Nephron progenitor cell (in vitro differentiated cells): ENCODE measurements at places on chromosomes 1 and 21.

DNA sequence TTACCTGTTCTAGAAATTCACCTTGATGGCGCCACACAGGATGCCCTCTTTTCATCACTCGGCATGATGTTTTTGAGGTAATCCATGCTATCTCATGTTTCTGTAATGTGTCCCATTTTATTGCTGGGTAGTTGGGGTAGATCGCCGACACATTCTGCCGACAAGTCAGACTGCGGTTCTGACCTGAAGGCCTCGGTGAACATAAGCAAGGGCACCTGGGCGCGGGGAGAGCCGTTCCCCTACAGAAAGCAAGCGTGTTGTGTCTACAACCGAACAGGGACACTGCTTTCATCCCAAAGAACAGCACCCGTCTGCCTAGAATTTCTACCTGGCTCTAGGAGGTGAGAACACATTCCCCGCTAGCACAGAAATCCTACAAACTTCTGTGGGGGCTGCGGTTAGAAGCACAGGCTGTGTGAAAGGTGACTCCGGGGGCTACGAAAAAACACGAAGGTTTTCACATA, 149.2 kb downstream of the PPIAL4G start:
- DNase-seq: no peak

DNA sequence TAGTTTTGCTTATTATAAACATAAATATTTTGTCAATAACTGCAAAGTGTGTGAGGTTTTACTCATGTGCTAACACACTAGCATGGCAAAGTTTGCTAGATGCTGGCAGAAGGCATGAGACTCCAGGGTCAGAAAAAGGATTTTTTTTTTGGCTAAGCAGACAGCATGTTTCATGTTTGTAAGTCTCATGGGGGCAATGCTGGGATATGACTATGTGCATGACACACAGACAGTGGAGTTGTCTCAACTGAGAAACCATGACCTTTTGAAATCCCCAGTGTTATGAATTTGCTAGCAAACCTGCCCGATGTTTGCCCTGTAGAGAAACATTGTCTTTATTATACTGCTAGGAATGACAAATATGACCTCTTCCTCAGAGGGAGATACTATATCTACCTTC, 448.2 kb downstream of the BRINP3 start:
- no peak for DNase-seq

DNA sequence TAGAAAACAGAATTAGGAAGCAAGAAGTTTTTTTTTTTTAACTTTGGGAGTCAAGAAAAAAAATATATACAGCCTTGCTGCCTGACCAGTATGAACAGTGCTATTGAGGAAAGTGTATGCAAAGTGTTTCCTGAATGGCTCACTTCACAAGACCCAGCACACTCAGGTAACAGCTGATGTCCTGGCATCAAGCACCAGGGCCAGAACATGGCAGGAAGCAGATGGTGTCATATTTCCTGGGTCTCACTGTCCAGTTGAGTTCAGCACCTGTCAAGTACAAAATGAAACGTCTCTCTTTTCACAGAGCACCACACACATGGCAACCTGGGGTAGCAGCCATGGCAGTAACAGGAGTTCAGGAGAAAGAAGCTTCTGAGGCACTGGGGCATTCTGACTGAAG, 372.3 kb downstream of the TTLL7 start:
- DNase-seq: no peak

DNA sequence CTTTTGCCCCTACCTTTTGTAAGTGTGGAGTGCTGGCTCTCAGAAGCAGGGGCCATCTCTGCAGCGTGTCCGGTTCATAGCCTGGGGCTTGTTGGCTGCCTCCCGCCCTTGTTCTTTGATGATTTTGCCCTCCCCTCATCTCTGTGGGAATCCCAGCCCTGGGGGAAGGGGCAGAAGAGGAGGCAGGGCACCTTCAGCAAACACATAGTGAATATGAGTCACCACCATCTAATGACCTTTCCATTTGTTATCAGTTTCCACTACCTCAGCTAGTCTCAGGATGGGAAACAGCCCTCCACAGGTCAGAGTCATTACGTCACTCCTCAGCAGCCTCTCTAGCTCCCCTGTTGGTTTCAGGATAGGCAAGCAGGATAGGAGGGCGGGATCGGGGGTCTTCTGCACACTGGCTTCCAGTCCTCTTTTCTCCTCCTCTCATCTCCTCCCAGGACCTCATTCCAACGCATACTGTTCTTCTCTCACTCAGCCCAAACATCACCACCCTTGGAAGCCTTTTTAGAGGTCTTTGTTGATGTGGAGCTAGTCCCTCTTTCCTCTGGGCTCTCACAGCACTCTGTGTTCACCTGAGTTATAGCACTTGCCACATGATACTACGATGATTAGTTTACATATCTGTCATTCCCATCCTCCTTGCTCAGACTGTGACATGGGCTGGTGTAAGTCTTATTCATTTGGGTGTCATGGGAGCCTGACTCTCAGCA, 15.8 kb downstream of the GADD45A start:
- DNase-seq: peak; percentile 52

DNA sequence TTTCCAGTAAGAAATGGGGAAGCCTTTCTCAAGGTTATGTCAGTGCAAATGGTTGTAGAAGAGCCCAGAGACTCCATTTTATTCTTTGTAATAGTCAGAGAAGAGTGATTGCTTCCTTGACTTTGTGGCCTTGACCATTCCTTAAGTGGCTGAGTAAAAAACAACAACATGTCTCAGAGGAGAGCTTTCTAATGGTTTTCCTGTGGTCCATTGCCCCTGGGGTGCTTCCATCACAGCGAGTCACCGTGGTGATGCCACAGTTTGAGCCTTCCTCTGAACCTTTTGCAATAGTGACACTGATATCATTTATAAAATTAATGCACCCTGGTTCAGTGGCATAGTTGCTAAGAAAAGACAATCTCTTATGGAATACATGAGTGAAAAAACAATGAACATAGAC, 38.6 kb downstream of the PAPPA2 start:
- DNase-seq: no peak

- DNase-seq: no peak
These were observed 130.2 kb upstream of the CSF3R start for GRCh38 chr1:36612881-36613280.

DNA sequence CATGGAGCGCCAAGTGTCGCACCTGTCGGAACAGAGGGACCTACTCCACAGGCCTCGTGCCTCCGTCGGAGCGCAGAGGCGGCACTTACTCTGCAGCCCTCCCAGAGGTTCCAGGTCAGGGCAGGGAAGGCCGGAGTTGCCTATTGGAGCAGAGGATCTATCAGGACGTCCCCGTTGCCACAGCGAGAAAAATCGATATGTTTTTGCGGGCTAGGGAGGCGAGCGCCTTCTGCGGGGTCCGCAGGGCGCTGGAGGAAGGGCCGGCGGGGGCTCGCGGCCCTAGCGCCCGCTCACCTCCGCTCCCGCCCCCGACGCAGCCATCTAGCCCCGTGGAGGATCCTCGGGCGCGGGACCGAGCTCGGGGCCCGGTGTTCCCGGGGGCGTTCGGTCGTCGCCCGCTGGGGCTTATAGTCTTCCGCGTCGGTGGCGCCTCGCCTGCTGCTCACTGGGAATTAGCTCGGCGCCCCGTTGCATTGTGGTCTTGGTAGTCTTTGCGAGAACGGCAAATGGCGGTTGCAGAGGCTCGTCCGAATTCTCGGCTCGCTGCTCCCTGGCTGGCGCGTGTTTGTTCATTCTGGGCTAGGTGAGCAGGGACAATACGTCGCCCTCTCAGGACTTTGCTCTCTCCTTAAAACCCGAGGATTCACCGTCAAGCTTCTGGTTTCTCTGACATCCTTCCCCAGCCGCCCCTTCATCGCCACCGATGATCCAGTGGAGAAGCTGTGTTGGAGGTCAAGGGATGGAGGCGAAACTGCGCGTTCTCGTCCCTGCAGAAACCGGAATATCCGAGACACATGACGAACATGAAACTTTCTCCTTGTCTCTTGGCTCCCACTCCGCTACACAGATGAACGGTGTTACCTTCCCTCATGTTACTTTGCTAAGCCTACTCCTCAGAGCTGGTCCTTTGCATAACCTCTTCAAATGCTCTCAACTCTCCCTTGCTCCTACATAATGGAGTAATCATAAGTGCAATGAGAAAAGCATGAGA, at the start of gene JTB:
TSS of gene JTB (minus strand) at position 425 of the 991 bp plus-strand sequence. CDS start at position 3, 422 bp downstream.
- DNase-seq: peak; percentile 85

- no peak for DNase-seq
These were observed 138.2 kb downstream of the EDEM3 start for GRCh38 chr1:184616504-184616903.

- DNase-seq: no peak
These were observed 283.1 kb downstream of the PLPP3 start for GRCh38 chr1:56295949-56296929.

DNA sequence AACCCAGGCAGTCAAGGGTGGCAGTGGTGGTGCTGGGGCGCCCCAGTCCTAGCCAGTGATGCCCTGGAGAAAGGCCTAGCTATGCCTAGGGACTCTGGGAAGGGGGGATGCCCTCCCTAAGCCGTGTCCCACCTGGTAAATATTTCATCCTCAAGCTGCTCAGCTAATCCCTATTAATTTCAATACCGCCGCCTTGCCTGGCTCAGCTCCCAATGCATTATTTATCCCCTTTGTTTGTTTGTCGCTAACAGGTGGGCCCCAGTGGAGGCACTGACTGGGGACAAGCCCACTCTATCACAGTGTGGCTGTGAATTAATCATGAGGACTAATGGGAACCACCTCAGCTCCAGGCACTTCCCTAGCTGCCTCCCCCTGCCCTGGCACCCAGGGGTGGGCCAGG, 22.5 kb downstream of the DMAP1 start:
- DNase-seq: no peak

GRCh38 chr1:235327559-235328270, at the start of gene ARID4B:
TSS of gene ARID4B (minus strand) at chr1:235328179. CDS start at chr1:235326919, 1,260 bp downstream.
- peak; percentile 79 for DNase-seq

GRCh38 chr1:211259638-211260126, 516 bp downstream of the RCOR3 start:
- DNase-seq: no peak

GRCh38 chr1:207151920-207152319, 47.9 kb downstream of the C4BPA start:
- no peak for DNase-seq

DNA sequence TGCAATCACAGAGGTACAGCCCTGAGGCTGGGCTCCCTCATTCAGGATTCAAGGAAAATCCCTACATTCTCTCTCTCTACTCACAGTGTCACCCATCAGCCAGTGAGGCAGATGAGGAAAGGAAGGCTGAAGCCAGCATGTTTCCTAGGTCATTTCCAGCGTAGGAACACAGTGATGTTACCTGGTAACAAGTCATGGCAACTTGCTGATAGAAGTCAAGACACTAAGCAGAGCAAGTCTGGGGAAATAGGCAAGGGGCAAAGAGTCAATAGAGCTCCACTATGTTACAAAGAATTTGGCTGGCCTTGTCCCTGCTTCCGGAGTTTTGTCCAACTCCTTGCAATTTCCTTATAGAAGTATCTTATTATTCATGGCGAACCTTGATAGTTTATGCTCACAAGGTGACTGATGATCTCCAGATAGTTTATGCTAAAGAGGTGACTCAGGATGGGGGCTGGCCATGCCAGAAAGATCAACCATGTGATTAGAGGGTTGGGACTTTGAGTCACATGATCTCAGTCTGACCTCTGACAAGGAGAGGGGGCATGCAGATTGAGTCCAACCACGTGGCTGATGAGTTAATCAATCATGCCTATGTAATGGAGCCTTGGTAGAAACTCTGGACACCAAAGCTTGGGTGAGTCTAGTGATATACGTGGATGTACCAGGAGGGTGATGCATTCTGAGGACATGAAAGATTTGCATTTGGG, 51.1 kb downstream of the SUSD4 start:
- DNase-seq: no peak

GRCh38 chr1:5579966-5580365, 412.3 kb downstream of the NPHP4 start:
- no peak for DNase-seq

GRCh38 chr1:54144366-54144765, 8.4 kb downstream of the CDCP2 start:
- no peak for DNase-seq

DNA sequence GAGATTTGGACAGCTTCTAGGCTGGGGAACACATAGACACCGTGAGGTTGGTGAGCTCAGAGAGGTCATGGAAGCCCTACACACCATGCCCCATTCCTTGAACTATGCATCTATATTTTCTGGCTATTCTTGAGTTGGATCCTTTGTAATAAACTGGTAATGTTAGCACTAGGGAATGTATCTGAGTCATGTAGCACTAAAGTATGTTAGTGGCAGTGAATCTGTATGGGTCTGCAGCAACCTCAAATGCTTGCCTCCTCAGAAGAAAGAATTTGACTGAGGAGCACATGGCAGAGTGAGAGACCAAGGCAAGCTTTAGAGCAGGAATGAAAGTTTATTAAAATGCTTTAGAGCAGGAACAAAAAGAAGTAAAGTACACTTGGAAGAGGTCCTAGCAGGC, 43.7 kb upstream of the LRRC7 start:
- DNase-seq: no peak

DNA sequence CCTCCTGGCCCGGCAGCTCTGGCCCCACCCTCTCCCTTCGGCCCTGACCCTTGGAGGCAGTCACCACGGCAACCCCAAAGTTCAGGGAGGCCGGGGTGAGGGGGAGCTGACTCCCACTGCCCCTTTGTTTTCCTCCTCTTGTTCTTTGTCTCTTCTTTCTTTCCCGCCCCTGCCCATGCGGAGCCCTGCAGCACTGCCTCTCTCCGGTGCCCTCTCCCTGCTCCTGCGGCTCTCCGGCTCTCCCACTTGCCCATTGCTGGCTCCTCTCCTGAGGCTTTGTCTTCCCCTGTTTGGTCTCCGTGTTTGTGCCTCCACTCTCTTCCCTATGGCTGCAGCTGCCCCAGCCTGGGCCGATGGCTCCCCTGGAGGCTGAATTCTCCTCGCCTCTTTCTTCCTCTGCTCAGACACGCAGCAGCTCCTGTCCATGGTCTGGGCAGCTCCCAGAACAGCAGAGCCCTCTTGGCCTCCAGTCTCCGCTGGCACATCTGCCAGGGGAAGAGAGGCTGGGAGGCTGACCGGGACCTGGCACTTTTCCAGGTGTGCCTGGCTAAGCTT, 5.8 kb downstream of the CELSR2 start:
- DNase-seq: no peak

- no peak for DNase-seq
These were observed 14.7 kb upstream of the CD53 start for GRCh38 chr1:110857964-110858948.

DNA sequence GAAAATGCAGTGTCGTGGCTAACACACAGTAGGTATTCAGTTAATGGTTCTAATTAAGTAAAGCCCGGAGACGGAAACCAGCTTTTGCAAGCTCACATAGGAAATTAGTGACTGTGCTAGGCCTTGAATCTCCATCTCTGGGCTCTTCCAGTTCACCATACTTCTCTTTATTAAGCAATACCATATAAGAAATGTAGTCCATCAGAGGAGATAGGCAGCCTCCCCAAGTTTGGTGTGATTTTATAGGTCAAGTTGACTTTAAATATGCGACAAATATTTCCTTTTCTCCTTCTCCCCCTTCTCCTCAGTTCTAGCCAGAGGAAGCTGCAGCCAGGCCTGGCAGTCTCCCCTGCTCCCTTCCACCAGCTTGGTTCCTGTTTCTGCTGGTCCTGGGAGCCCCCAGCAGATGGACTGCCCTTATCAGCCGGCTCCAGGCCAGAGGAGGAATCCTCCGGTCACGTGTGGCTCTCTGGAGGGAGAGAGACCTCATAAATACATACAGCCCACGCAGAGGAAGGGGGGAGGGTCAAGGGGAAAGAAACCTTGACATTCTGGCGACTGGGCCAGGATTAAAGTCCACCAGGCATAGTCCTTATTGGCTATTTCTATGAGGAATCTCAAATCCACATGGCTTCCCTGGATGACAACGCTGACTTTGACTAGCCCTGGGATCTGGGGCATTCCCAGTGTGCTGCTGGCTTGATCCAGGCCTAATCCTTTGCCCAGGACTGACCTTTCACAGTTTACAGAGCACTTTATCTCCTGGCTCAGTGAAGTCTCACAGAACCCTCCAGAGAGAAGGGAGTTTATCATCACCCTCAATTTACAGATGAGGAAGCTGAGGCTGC, 115.1 kb upstream of the JUN start:
- DNase-seq: peak; percentile 50

GRCh38 chr1:107326824-107327445, 186.1 kb downstream of the NTNG1 start:
- DNase-seq: no peak
